Kidney epithelial cell (primary cell): ENCODE measurements at places on chromosomes 1 and 21.

- no peak for DNase-seq
Measured at GRCh38 chr1:16349847-16350406, 2.4 kb downstream of the FBXO42 start.

DNA sequence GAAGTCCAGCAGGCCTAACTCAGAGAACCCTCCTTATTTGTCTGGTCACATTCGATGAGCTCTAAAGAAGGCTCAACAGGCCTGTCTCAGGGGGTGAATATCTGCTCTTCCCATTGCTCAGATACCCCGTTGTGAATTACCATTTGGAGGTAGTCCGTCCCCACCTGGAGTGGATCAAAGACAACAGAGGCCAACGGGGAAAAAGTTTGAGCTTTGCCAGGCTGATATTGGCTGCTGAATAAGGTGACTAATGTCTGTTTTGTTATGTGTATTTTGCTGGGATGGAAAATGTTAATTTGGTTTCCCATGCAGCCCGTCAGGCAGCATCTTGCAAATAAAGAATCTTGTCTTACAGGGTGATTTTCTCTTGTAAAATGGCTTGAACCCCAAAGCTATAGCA, 69.2 kb upstream of the EPS8L3 start:
- no peak for DNase-seq

GRCh38 chr21:45179568-45180245, 105.3 kb downstream of the ADARB1 start:
- no peak for DNase-seq

DNA sequence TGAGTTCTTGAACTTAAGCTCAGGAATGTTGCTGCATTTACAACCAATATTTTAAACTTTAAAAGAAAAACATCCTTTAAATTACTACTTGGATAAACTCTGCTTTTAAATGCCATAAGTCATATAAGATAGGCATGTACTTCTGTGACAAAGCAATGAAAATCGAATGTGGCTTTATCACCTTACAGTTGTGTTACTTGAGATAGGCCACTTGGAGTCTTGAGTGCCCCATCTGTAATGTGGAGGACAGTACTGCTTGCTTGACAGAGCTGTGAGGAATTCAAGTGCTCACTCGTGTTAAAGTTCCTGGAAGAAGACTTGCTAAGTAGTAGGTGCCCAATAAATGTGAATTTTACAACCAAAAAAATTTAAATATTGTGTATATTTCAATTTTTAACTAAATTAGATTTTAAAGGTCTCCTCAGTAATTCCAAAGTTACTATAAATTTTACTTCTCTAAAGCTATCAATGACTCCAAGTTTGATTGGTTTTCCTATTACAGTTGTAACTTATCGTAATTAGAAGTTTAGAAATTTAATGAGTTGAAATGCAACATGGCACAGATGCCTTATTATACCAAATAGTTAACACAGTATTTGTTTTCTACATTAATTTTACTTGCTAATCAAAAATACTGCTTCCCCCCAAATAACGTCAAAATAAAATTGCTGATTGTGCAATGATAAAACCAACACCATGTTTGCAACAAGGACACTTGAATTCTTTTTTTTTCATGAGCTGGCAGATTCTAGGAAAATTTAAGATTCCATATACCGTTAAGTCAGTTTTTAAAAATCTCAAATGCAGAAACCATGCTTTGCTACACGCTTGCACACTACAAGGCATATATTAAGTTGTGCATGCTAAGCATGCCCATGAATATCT, 21.8 kb downstream of the PSMB2 start:
- no peak for DNase-seq

GRCh38 chr1:41842326-41842725, 76.4 kb downstream of the HIVEP3 start:
- no peak for DNase-seq

DNA sequence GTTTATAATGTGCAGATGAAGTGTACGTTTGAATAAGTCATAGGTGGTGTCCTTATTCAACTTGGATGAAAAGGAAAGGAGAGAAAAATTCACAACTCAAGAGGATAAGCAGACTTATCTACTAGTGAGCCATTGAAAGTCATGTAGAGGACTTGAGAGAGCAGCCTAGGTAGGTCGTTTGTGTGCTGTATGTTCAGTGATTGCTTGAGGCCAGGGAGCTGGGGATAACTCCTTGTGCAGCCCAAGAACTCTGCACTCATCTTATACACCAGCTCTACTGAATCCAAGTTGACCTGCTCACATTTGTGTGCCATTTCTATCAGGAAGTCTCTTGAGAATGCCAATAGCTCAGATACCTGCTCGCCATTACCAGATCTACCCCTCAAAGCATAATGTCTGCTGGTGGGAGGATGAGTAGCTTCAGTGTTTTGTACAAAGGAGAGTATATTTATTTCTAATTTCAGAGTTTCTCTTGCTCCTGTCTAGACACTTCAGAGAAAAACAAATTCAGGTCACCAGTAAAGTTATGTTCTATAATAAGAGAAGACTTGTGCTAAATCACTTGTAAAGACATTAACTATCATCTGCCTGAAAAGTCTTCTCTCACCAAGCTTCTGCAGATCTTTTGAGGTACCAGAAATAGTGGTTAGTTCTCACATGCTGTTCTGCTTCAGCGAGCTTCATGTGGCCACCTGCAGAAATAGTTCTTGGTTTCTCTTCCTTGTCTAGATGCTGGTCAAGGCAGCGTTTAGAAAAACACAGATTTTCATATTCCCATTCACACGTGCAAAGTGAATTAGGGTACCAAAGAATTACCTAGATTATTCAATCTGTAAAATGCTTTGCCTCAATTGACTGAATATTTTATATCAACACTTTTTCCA, 10.8 kb downstream of the S1PR1 start:
- DNase-seq = no peak

GRCh38 chr21:30491963-30492428, at the start of gene KRTAP19-3:
Gene KRTAP19-3 (minus strand): TSS chr21:30492013. CDS start chr21:30491957, 56 bp downstream.
- no peak for DNase-seq

GRCh38 chr1:209556162-209556690, 27.3 kb upstream of the CAMK1G start:
- no peak for DNase-seq

GRCh38 chr21:32994305-32994704, 31.4 kb upstream of the OLIG2 start:
- no peak for DNase-seq

DNA sequence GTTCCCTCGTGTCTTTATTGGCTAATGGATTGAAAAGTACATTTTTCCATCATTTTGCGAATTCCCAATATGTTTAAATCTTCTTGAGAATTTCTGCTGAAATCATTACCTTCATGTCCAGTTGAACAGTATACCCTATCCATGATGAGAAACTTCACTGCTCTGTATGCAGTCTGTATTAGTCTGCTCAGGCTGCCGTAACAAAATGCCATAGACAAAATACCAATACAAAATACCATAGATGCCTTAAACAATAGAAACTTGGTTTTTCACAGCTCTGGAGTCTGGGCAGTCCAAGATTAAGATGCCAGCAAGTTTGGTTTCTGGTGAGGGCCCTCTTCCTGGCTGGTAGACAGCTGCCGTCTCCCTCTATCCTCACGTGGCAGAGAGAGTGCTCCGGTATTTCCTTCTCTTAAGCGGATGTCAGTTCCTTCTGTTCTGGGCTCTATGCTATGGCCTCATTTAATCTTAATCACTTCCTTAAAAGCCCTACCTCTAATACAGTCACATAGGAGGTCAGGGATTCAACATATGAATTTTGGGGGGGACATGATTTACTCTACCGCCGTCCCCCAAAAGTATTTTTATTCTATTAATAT, 27.0 kb downstream of the CXADR start:
- DNase-seq = no peak

DNA sequence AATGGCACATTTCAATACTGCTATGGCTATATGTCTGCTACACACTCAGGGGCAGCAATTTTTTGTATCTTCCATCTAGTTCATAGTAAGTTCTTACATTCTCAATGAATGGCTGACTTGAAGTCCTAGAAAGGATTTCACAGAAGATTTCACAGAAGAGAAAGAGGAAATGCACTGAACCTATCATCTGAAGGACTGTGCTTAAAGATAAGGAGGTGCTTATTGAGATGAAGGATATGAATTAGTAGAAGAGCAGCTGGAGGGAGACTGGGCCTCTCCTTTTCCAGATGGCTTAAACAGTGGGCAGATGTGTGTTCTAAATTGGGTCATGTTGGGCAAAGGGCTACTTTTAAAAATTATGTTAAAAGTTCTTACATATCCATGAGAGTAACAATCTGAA, 14.6 kb downstream of the ADAR start:
- DNase-seq = no peak

DNA sequence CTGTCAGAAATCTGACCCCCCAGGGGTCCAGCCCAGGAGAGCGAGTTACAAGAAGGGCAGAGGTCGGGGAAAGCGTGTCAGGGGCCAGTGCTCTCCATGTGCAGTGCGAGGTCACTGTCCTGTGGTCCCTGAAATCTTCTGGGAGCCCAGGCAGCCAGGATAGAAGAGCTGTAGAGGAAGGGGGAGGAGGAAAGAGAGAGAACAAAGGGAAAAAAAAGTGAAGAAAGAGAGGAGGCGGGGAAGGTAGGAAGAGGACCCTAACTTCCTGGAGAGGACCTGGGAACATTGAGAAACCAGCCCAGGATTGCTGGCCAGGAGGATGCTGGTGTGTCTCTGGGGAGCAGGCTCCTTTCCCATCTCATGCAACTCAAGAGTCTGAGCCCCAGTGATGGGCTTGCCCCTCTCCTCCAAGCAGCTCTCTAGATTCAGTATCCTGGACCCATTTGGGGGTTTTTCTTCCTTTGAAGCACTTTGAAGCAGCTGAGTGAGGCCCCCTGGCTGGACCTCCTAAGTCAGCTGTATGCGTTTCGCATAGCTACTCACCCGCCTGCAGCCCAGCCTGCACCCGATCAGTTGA, 6.8 kb upstream of the INAVA start:
- DNase-seq = no peak

- no peak for DNase-seq
Measured at GRCh38 chr1:67174716-67175284, 8.5 kb downstream of the IL23R start.

DNA sequence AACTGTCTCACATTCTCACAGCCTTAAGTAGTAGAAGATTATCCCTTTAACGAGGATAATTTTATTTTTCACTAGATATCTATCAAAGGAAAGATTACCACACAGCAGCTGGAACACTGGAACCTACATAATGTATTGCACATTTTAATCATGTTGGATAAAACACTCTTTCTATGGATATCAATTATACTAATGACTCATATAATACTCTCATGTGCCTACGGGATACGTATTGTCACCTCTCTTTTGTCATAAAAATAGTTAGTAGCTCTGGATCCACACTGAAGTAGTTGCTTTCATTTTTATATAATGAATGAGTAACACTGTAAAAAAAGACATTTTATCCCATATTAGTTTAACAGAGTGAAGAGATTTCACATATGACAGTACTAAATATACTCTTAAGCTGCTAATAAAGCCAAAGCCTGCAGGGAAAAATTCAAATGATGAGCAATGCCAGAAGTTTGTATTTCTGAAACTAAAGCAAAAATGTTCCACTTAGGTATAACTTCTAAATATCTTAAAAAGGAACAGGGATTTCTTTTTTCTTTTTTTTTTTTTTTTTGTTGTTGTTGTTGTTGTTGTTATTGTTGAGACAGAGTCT, 408.7 kb upstream of the PKN2 start:
- no peak for DNase-seq

DNA sequence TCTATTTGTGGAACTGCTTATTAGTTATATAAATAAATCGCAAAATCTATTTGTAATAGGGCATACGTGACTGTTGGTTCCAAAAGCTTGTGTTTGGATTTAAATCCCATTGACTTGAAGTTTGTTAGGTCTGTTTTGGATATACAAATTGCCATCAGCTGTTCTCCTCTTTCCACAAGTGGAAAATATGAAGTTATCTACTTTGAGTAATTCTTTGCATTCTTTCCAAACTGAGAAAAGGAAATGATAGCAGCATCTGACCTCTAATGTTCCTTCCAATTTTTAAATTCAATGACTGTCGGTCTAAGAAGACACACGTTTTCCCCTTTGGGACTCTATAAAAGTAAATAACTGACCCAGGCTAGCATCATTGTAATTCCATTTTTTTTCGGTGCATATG, 165.7 kb upstream of the SGIP1 start:
- DNase-seq = no peak

GRCh38 chr1:55694310-55694801, 479.2 kb upstream of the USP24 start:
- no peak for DNase-seq

DNA sequence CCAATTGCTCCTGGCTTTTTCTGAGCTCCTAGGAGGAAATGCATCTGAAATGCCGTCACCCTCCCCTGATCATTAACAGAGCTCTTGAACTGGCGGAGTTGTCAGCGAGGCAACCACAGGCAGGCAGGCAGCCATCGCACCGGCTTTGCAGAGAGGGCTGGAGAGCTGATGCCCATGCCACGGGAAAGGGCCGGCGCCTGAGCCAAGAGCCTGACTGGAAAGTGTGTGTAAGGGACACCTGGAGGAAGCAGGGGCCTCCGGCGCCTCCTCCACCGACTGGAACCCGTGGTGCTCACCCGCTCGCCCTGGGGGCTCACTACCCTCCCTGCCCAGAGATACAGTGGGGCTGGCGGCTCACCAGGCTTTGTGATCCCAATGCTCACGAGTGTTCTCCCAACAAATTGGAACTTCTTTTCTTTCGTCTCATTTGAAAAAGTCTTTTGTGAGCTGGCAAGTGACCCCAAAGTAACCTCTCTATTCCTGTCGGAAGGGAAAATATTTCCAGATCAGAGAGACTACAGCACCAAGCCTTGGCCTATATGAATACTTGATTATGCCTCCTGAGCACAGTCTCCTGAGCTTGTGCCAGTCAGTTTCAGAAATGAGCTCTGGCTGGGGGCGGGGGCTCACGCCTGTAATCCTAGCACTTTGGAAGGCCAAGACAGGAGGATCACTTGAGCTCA, 97.7 kb upstream of the SLC25A33 start:
- DNase-seq = peak; percentile 79

- no peak for DNase-seq
Measured at GRCh38 chr1:224873434-224874369, 55.8 kb upstream of the DNAH14 start.

DNA sequence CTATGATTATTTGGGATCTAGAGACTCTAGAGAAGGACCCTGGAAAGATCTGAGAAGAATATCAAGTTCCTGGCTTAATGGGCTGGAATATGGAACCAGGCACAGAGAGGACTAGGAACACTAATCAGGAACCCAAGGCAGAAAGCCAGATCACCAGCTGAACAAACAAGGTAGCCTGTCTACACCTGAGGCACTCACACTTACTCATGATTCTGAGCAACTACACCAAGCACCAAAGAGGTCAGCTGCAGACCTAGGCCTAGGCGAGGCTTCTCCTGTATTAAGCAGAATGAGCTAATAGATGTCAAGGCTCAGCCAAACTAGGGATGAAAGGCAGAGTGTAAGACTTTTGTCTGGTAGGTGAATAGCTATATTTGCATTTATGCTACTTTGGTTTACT, 368.1 kb downstream of the LTN1 start:
- no peak for DNase-seq

GRCh38 chr1:226806988-226807387, 63.4 kb upstream of the PSEN2 start:
- no peak for DNase-seq

DNA sequence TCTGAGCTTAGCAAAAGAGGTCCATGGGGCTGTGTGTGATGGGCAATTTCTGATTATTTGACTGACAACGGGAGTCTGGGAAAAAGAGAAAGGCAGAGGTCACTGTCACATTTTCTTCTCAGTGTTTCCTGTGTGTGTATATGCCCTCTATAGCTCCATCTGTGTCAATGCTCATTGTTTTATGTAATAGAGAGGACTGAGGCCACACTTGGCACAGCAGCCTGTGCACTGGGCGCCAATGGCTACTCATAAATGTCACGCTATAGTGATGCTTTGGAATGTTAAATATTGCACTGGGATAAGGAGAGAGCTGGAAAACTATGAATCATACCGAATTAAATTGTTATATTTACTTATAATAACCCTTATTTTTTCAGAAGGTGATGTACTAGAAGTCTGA, 365.4 kb downstream of the NEGR1 start:
- no peak for DNase-seq
